ENCODE measurements at places on chromosomes 3 and 15. TPM values are rescaled to one million over a fixed set of nuclear protein-coding genes. Genes with fewer than 3 reads are reported as not detected.

- no peak for DNase-seq
These were observed 28.3 kb downstream of the CERS3 start for GRCh38 chr15:100500226-100500990.

DNA sequence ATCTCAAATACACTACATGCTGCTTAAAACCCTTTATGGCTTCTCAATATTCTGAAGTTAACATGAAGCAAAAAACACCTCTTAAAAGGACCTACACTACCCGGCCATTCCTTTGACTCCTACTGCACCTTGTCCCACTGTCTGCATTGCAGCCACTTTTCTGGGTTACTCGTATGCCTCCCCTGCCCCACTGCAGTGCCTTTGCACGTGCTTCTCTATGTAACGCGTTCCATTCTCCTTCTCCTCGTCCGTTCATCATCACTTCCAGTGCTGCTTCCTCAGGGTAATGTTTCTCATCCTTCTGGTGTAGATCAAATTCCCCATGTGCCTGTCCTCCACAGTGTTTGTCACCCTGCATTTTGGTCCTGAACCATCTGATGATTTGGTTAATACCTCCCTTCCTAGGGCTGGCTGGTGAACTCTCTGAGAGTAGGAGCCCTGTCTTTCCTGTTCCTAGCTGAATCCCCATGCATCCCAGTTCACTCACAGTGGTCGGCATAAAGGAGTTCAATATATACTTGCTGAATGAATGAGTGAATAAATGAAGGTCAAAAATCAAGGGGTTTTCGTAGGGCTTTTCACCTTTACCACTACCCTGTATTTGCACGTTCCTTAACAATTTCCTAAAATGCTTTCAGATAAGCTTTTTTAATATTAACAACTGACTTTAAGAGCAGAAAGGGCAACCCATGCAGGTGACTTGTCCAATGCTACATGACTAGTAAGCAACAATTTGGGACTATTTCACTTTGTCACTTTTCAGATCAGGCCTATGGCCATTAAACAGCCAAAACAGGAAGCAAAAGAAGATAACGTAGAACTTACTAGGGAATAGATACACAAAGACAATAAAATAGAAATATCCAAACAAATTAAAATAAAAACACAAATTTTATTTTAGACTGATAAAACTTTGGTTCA, 2.4 kb upstream of the STT3B start:
- DNase-seq: no peak

DNA sequence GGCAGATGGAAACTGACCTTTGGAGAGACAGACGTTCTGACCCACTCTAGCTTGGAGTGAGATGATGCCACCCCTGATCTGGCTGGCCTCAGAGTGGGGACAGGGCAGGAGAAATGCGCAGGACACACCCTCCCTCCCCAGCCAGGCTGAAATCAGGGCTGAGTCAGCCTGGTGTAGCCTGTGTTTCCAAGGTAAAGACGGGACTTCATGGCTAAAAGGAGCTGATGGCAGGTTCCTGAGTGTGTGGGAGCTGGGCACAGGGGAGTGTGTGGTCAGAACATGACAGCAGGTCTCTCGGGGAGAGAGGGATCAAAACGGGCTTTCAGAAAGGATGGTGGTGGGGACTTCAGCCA, 14.6 kb upstream of the POLG start:
- no peak for DNase-seq

DNA sequence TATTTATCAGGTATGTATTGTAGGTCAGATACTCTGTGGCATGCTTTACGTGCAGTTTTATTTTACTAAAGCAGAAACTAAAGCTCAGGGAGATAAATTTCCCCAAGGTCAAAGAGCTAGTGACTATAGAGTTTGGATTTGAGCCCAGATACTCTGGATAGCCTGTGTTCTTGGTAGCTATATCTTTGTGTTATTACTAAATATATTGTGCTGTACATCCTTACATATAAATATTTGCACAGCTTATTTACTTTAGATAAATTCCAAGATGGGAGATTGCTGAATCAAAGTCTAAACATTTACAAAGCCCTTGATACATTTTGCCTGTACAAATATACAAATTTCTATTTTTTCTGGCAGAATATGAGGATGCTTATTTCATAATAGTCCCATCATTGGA, 660.9 kb upstream of the NAALADL2 start:
- no peak for DNase-seq

PLSCR5 gene
- total RNA-seq: not detected

Data from Caki2 (cell line).